ENCODE measurements at places on chromosomes 12 and 14. TPM values are rescaled to one million over a fixed set of nuclear protein-coding genes. Genes with fewer than 3 reads are reported as not detected.
A peak's percentile ranks its signal among the peaks of the same experiment; 100 is the strongest.

GRCh38 chr12:7282844-7283243, 21.0 kb upstream of the ACSM4 start:
- DNase-seq, result no peak

DNA sequence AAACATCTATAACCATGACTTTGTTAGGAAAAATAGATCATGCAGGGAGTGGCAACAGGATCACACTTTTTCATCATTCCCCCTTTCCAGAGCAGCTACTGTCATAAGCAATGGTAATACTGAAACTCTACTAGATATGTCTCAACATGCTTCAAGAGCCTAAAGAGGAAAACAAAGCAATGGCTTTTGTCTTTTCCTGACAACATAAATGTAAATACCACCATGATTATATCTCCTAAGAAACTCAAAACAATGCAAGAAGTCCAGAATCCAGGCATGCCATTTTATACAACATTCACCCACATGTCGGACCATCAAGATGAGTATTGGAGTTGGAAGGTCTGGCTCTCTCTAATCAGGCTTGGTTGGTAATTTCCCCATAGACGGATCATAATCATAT, 78.7 kb downstream of the KIF21A start:
- DNase-seq, result no peak

The DEGS2 gene
- total RNA-seq, result 5.8 TPM

DNA sequence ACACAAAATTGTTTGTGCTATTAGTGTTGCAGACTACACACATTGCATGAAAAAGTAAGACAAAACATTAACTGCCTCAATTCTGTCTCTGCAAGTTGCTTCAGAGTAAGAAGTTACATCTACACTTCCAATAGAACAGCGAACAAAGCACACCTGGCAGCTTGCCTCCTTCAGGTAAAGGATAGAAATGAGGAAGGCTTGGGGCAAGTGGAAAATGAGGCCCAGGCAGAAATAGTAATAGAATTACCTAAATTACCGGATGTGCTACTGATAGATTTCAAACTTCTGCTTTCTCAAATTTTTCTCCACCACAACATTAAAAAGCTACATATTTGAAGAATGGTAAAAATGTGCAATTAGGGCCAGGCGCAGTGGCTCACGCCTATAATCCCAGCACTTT, 37.7 kb downstream of the CCDC175 start:
- no peak for DNase-seq

The INSM2 gene
- total RNA-seq, result not detected

- no peak for DNase-seq
Observed at GRCh38 chr12:132140501-132140900, 3.6 kb downstream of the DDX51 start.

GRCh38 chr12:121628037-121628436, 1.7 kb downstream of the ORAI1 start:
- DNase-seq, result no peak

The TAMALIN gene
- 85.5 TPM for total RNA-seq

DNA sequence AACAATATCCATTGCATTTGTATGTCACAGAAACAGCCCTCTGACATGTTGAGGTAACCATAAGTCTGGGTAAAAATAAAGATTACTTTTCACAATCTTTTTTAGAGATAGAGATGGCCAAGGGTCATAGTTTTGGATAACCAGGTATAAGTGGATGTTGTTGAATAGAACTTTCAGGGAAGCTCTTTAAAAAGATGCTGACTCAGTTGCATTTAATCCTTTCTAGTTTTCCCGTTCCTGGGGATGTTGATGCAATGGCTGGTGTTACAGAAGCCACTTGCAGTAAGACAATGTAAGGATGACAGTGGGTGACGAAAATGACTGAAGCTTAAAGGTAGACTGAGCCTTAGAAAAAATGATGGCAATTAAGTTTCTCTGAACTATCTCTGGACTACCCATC, 1473.7 kb downstream of the AACS start:
- DNase-seq, result no peak

The RDH16 gene
- total RNA-seq, result 0.53 TPM

DNA sequence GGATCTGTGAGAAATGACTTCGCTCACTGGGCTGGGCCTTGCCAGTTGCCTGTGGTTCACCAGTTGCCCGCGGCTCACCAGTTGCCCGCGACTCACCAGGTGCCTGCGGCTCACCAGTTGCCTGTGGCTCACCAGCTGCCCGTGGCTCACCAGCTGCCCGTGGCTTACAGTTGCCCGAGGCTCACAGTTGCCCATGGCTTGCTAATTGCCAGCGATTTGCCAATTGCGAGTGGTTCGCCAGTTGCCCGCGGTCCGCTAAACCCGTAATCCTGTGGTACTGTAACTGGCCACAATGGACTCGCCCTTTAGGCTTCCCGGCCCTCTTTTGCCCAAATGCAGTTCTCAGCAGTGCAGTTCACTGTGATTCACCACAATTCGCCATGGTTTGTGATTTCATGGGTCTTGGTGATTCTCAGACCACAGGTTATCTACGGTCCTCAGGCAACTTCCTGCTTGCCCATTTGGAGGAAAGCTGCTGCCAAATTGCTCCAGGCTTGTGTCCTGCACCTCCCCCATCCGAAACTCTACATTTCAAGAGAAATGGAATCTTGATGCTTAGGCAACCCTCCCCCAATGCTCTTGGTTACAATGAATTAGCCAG, 15.0 kb upstream of the MEG3 start:
- no peak for DNase-seq

DNA sequence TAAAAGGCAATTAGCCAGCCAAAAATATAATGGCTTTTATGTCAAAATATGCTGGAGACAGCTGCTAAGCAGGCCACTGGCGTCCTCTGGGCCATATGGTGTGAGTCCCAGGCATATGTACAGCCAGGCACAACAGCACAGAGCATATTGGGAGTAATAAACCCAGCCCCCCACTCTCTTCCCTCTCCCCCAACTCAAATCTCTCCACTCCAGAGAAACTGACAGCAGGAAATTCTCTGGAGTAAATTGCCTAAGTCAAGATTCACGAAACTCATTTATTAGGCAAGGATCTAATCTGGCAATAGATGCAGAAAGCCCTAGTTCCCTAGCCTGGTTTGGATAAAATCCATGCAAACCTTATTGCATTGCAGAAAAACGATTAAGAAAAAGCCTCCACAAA, 147.9 kb upstream of the SEL1L start:
- no peak for DNase-seq

The SUDS3 gene
- total RNA-seq, result 28.5 TPM

DNA sequence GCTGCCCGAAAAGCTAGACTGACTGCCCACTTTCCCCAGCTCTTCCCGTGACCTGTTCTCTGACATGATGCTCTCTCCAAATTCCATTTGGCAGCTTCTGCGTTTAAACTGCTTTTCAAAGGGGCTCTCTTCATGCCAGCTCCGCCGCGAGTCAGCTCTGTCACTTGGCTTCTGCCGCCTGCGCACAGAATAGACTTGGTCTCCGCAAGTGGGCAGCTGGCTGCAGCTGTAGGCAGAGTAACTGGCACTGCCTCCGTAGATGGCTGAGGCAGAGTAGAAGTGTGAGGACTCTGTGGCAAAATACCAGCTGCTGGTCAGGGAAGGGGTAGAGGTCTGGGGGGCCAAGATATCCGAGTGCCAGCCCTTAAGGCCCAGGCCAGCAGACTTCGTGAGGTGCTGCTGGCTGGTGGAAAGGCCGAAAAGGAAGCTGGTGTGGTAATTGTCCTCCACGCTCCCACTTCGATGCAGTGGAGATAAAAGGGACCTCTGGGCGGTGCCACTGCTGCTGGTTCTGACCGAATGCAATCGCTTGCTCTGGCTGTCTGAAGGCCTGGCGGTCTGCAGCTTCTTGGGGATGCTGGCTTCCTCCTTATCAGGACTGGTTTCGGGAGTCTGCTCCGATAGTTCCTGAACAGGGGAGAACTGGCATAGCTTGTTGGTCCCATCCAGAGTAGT, 85.7 kb downstream of the DUSP16 start:
- no peak for DNase-seq

- no peak for DNase-seq
Observed at GRCh38 chr12:93079271-93079670, 150.2 kb upstream of the EEA1 start.

DNA sequence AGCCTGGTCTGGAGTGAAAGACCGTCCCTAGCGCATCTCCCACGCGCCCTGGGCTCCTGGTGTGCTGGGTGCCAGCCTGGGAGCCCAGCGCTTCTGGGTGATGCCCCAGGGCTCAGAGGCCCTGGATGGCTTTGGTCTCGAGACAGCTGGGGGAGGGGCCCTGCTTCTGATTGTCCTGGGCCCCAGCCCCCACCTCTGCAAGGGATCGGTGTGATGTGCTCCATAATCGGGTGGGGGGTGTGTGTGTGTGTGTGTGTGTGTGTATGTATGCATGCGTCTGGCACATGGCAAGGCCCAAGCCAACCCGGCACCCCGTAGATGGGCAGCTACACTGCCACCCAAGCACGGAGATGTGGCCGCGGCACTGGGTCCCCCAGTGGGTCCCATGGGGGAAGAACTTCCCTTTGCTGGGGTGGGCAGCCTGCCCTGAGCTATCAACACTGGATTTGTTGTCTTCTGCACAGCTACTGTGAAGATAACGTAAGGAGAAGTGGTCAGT, 3.1 kb downstream of the ZBTB42 start:
- no peak for DNase-seq

DNA sequence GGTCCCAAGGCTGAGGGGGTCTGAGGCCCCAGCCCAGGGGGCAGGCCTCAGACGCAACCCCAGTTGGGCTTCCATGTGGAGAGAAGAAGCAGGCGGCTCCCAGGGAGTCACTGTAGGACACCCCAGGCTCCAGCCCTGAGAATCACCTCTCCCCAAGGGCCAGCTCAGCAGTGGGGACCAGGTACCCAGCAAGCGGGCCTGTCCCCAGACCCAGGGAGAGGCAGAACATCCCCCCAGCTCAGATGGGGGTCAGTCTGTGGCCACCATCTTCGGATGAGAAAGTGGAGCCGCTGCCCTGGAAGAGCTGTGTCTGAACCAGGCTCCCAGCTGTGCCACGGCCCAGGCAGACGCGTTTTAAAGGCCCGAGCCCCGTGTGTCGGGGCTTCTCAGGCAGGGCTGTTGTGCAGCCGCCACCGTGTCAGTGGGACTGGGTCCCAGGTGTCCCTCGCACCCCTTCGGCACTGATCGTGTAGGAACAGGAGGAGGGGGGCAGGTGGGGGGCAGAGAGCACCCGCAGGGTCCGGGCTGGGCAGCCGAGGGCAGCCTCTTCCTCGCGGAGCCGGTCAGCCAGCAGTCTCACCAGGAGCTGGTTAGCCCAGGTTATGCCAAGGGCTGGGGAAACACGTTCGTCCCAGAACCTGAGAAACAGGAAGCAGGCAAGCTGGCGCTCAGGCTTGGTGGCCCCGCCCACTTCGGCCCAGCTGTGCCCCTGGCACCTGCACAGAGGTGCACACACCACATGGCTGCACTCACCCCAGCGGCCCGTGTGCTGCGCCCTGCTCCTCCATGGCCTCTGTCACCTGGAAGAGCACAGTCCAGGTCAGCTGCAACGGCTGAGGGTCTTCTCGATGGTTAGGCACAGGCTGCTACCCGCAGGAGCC, 16.6 kb downstream of the XRCC3 start:
- DNase-seq, result peak; percentile 64

DNA sequence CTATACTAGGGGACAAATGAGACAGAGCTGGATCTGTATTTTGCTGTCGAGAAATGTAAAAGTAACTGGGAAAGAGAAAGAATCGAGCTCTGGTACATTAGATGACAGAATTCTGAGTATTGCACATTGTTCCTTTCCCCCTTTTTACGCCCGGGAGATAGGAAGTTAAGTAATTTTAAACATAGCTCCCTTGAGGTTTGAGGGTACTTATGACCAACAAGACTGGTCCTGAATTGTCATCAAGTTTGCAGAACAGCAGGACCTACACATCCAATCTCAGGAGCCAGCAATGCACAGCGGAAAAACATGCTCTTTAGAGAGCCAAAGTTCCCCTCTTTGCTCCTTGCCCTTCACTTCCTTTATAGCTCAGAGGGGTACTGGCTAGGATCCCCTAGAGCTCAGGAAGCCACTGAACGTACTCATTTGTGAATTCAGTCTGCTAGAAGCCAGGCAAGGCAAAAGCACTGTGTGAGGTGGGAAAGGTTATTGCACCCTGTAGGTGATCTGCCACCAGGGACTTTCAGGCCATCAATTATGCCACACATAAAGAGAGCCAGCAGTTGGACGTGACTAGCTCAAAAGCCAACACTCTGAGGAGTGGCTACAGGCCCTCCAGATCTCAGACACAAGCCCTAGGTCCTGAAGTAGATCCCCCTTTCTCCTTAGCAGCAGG, 333.8 kb downstream of the KCNH5 start:
- no peak for DNase-seq

DNA sequence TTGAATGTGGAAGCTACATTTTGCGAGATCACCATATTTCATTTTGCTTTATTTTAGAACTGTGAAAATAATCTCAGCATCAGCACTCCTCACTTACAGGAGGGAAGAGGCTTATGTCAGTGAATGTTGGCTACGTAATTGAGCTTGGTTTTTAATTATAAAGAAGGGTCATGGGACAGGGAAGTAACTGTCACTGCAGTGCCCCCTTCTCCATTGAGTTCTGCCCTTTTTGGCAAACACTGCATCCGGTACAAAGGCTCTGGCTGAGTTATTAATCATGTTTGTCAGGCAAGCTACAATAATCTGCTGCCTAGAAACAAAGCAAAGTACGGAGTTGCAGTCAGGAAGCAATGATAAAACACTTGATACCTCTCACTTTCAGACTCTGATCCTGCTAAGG, 546.7 kb downstream of the SNAPC1 start:
- DNase-seq, result no peak

- DNase-seq, result no peak
Observed at GRCh38 chr12:126171937-126172559, 1106.8 kb downstream of the AACS start.

The AP1G2 gene
- 146 TPM for total RNA-seq

GRCh38 chr12:120755269-120755668, 29.6 kb downstream of the ACADS start:
- DNase-seq, result no peak

DNA sequence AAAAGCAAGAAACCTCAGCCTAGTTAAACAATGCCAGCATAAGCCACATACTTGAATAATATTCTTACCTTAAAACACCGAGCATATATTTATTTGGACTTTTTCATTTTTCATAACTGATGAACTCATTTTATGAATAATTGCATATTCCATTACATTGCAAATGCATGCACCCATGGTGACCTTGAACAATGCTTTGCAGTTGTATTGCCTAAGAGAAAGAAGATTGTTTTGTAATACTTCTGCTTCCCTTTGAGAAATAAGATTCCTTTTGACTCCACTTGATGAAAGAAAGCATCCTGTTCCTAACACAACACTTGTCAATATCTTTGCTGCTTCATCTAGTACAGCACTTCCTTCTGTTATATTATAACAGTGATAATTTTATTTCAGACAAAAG, 1182.2 kb downstream of the FLRT2 start:
- no peak for DNase-seq

DNA sequence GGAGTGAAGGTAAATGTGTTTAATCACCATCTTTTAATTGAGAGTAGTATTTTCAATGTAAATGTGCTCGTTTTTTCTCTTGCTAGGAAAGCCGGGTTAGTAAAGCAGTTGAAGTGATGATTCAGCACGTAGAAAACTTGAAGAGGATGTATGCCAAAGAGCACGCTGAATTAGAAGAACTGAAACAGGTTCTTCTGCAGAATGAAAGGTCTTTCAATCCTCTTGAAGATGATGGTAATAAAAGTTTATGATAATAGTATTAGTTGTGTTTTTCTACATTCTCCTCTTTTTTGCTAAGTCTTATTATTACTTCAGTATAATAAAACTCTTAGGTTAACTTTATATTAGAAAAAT, 93.9 kb downstream of the DNAI7 start:
- no peak for DNase-seq

Data from lower lobe of right lung (tissue), 2 donors.